Stimulated activated CD4-positive, alpha-beta T cell treated with anti-CD3 and anti-CD28 coated beads, Interleukin-12 subunit alpha, Interleukin-12 subunit beta, amount 100 ng/mL, for 48 hours (primary cell): ENCODE measurements at places on chromosomes 13 and 19.

- no peak for DNase-seq
Observed at GRCh38 chr13:46799139-46799538, 2.2 kb upstream of the ESD start.

GRCh38 chr13:95356916-95357315, 55.7 kb upstream of the ABCC4 start:
- DNase-seq = no peak

DNA sequence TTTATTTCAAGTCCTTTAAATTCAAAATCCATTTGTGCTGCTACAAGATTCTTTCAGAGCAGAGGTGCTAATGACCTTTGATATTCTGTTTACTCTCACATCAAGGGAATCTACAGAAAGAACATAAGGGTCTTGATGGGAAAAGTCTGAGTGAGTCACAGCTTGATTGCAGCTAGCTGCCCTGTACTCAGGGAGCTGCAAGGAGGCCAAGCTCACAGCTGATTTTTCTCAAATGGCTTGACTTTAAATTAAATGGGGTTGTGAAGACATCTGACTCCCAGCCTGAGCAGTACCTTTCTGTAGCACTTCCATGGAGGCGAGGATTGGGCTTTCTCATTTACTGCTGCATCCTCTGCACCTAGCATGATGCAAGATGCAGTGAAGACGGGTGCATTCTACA, 62.5 kb downstream of the RAP2A start:
- no peak for DNase-seq

DNA sequence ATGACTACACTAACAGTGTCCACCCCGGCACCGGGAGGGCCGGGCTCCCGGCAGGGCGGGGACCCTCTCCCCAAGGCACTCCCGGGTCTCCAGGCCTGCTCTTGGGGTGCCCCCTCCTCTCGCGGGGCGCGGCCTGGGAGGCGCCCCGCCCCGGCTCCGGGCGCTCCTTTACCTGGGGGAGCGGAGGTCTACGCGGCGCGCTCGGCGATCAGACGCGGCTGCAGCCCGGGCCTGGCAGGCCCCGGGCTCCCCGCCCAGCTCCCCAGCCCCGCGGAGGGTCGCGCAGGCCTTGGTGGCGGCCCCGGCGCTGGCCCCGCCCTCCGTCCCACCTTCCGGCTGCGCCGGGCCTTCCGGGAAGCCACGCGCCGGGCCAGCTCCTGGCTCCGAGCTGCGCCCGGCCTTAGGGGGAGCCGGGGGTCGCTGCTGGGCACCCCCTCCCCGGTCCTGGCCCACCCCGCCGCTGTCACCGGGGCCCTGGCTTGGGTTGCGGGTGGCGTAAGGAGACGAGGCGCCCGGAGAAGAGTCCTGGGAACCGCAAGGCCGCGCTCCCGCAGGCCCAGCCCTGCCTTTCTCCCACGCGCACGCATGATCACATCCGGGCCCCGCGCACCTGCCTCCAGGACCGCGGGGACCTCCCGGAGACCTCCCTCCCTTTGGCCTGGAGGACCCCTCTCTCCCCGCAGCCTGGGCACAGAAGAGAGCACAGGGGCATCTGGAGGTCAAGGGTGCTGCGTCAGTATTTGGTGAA, at the start of gene C19orf12:
TSS of gene C19orf12 (minus strand) at position 309 of the 748 bp plus-strand sequence. CDS start 6,848 bp downstream, outside the sequence.
- no peak for DNase-seq

GRCh38 chr13:36905944-36906343, 14.1 kb downstream of the SMAD9 start:
- DNase-seq = no peak

DNA sequence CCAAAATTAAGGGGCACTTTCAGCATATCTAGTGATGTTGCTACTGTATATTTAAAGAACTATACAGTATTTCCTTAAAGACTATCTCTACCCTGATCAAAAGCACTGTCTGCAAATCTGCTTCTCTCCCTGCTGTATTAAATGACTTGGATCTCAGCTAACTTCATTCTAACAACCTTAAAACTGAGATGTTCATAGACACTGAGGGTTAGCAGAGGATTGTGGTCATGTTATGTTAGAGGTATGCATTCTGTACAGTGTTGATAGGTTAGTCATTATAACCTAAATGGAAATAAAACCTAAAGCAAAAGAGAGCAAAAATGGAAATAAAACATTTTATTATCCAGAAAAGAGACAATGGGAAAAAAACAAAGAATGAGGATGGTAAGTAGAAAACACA, 9.9 kb downstream of the GPR183 start:
- DNase-seq = no peak

DNA sequence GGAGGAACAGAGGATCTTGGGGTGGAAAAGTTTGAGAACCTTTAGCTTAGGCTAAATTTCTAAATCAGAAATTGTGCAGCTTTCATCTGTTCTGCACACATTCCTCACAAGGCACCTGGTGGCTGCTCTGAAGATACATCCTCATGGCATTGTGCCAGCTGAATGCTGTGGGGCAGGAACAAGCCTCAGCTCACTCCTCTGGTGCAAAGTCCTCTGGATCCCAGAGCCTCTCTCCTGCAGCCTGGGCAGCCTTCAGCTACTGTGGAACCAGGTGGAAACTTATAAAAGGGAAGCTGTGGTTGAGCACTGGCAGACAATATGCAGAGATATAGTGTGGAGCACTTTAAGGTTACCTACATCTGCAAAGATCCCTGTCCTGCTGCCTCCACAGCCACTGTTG, 72.3 kb downstream of the KCTD12 start:
- no peak for DNase-seq

DNA sequence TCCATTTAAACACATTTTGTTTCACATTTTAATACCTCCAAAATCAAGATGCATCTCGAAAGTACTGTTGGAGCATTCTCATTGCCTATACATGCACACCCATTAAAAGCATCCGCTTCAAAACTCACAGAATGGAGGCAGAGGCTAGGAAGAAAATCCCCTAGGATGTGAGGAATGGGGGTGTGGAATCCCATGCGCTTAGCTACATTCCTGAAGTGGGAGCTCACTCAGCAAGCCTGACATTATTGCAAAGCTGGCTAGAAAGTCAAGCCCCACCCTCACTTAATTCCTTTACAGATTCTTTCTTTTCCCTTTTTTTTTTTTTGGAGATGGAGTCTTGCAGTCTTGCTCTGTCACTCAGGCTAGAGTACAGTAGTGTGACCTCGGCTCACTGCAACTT, 4.6 kb upstream of the FAM32A start:
- no peak for DNase-seq

- no peak for DNase-seq
Observed at GRCh38 chr19:40633207-40633606, 32.0 kb downstream of the LTBP4 start.

- DNase-seq = no peak
Observed at GRCh38 chr13:99640260-99640659, 139.0 kb downstream of the TM9SF2 start.

GRCh38 chr19:39083599-39083982, 577 bp upstream of the ACP7 start:
- no peak for DNase-seq
